Breast epithelium (tissue), 4 donors: ENCODE measurements at places on chromosomes 3 and 15. TPM values are rescaled to one million over a fixed set of nuclear protein-coding genes. Genes with fewer than 3 reads are reported as not detected.

C3orf33 gene
- 3.0 TPM for total RNA-seq

DNA sequence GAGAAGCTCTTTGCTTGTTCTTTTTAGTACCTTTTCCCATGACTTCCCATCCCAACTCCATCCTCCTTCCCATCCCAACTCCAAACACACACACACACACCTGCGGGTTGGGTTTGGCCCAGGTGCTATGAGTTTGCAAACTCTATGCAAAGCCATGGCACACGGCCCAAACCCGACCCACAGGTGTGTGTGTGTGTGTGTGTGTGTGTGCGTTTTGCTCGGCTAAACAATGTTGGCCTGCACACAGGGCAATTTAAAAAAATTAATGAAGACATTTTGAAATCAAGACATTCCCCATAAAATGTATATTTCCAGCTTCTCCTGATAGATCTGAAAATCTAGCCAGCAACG is 103.7 kb upstream of the TLE3 start:
- H3K4me3 ChIP-seq, result no peak overlapping the region
- H3K4me1 ChIP-seq, result no peaks in the 10 kb centered on the region
- no peak overlapping the region for H3K27ac ChIP-seq
- no peaks in the 10 kb centered on the region for H3K27me3 ChIP-seq
- no peak for DNase-seq

DNA sequence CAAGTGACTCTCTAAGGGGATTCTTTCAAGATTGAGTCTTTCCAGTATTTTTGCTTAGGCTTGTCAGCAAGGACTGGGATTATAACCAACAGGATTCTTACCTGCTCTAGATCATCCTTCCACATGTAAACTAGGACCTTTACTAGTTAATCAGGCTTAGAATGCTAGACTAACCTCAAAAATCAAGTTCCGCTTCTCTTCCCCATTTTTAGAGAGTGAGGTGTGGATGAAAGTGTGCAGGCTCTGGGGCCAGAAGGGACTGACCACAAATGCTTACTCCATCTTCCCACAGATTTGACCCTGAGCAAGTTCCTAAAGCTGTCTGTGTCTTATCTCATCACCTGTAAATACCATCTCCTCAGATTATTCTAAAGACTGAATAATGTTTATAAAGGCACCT is 89.5 kb upstream of the IL12A start:
- H3K4me3 ChIP-seq, result no peak overlapping the region
- no peaks in the 10 kb centered on the region for H3K4me1 ChIP-seq
- no peak for DNase-seq
- no peak overlapping the region for H3K27ac ChIP-seq
- no peaks in the 10 kb centered on the region for H3K36me3 ChIP-seq

DNA sequence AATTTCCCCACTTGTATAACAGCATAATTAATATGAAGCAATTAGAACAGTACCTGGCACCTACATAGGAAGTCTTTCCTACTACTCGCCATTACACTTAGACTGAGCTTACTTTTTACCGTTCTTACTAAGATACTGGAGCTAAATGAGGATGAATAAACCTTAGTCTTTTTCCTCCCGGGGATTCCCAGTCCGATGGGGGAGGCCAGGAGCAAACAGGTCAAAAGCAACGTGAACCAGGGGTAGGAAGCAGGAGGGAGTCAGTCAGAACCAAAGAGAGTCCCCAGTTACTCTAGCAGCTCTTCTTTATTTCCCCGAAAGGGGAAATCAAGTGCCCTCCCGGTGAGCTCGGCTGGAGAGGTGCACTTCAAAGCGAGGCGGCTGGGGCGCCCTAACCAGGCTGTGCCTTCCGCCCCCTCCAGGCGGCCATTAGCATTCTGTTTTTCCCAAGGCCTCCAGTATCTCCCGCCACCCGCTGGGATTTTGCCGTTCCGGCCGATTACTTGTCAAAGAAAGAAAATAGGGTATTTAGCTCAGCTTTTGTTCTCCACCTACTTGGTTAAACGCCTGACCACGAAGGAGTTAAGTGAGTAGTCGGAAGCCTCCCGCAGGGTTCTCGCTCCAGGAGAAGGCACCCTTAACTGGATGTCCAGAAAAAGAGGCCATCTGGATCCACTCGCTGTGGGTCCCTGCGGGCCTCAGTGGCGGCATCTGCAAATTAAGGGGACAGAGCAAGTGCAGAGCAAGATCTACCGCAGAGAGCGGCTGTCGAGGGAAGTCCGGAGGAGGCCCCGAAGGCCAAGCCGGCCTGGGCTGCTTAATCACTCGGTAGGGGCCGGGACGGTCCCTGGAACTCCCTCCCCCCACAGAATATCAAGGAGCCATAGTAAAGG is 6.3 kb upstream of the EOMES start:
- H3K4me1 ChIP-seq, result no peaks in the 10 kb centered on the region
- H3K36me3 ChIP-seq, result no peaks in the 10 kb centered on the region
- no peak overlapping the region for H3K27ac ChIP-seq
- H3K27me3 ChIP-seq, result no peaks in the 10 kb centered on the region

DNA sequence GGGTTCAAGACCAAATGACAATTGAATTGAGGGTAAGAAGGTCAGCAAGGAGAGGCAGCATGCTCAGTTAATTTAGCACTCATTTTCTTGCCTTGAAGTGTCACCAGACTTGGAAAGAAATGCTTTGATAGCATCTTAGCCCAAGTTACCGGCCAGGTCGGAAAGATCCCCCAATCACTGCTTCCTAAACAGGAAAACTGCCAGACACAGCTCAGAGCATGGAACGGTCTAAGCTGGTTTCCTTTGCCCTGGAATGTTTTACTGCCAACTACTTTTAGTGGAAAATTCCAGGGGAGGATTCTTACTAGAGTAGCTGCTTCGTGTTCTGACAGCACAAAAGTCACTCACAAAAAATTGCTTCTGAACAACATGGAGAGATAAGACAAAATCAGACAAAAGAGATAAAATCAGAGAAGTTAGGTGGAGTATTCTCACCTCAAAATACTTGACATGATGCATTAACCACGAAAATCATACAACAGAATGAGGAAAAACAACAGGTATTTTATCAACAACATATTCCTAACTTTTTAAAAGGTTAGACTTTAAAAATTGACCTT is 65.5 kb downstream of the CCR4 start:
- no peak overlapping the region for H3K27ac ChIP-seq
- peaks cover 9% of the 10 kb centered on the region for H3K36me3 ChIP-seq
- no peak overlapping the region for H3K4me3 ChIP-seq
- H3K27me3 ChIP-seq, result no peaks in the 10 kb centered on the region
- no peak for DNase-seq

CLDN18 gene
- not detected for total RNA-seq

ECE2 gene
- not detected for total RNA-seq

DNA sequence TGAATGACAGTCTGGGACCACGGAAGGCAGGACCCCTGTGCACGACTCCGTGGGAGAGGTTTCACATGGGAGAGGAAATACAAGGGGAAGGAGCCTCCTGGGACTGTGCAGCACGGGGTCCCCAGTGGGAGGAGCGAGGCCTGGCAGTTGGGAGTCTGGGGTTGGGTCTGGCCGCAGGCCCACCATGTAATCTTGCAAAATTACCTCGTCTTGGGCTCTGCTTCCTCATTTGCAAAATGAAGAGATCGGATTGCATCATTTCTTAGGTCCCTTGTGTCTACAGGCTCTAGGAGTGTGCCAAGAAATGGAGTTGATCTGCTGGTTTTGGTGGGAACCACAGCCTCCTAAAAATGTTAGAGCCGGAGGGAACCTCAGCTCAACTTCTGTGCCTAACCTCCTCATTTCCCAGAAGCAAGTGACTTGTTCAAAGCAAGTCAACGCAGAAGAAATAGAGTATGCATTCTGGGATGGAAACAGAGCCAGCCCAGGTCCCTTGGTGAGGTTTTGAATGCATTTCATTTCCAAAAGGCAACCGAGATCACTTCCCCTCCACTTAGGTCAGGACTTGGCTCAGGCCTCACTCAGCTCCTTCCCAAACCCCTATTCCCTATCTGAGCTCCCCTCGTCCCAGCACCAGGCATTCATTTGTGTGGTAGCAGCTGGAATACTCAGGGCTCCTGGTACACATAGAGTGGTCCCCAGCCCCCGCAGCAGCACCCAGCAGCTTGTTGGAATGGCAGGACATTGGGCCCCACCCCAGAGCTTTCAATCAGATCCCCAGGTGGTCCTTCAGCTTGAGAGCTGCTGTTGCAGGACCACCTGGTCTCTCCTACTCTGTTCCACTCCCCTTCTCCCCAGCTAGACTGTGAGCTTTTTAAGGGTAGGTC is 267.7 kb downstream of the XXYLT1 start:
- DNase-seq, result no peak
- H3K36me3 ChIP-seq, result no peaks in the 10 kb centered on the region
- H3K27me3 ChIP-seq, result no peaks in the 10 kb centered on the region
- no peak overlapping the region for H3K4me3 ChIP-seq

DNA sequence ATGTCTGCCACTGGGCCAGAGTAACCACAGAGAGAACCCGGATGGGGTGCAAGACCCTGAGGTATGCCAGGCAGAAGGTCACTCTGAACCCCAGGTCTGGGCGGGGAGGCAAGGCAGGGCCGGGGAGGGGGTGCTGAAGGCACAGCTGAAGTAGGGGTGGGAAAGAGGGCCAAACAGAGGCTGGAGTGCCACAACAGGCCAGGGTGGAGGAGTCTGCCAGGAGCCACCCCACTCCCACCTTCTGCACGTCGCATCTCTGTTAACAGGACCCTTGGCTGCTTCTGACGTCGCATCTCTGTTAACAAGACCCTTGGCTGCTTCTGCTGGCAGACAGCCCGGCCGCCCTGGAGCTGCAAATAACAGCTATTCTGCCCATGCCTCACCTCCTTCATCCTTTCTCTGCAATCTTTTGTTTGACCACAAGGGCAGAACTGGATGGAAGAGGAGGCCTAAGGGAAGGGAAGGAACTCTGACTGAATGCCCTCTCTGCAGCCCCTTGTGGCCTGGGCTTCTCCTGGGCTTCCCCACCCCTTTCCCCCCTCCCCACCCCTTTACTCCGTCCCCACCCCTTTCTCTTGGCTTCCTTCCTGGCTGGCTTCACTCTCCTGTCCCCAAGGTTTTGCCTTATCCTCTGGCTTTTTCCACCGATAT is 20.6 kb upstream of the FBLN2 start:
- H3K4me3 ChIP-seq, result no peak overlapping the region
- H3K36me3 ChIP-seq, result no peaks in the 10 kb centered on the region
- DNase-seq, result no peak
- no peaks in the 10 kb centered on the region for H3K27me3 ChIP-seq
- H3K27ac ChIP-seq, result peak overlapping the region; percentile 45

MAPKBP1 gene
- 29.3 TPM for total RNA-seq

DNA sequence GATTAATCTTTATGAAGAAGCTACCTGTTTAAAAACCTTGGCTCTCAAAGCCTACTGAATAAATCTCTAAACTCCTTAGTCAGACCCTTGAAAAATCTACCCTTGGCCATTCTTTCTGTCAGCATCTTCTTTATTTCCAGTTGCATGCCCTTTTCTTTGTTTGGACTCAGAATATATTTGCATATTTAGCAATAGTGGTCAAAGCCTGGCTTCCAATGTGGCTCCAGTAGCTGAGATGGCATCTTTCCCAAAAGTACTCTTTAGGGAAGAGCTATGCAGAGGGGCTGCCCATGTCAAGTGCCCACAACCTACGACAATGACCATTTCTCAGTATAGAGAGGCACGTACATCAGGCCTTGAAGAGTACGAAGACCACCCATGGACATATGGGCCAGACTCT is 47.2 kb downstream of the TLNRD1 start:
- H3K4me1 ChIP-seq, result no peaks in the 10 kb centered on the region
- no peaks in the 10 kb centered on the region for H3K36me3 ChIP-seq
- H3K27me3 ChIP-seq, result no peaks in the 10 kb centered on the region
- no peak overlapping the region for H3K4me3 ChIP-seq

DNA sequence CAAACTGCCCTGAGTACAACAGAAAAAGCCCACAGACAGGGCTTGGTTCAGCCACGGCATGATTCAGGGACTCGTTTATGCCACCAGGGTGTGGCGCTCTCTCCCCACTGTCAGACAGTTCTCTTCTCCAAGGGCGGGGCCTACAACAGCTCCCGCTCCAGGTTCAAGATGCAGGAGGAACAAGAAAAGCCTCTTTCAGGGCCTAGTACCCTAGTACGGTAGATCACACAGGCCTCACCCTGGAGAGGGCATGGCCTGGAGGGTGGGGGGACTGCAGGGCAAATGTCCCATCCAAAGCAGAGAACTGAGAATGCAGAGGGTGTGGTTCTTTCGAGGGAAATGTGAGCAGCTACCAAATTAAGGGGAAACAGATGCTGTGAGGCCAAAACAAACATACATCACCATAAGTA is 12.0 kb downstream of the MESD start:
- H3K27me3 ChIP-seq, result no peaks in the 10 kb centered on the region
- no peaks in the 10 kb centered on the region for H3K4me1 ChIP-seq
- H3K36me3 ChIP-seq, result no peaks in the 10 kb centered on the region
- no peak for DNase-seq
- no peak overlapping the region for H3K4me3 ChIP-seq
- no peak overlapping the region for H3K27ac ChIP-seq

SPINT1 gene
- 1.8 TPM for total RNA-seq

GRCh38 chr15:38868326-38869114 is 303.9 kb upstream of the RASGRP1 start:
- H3K4me3 ChIP-seq, result no peak overlapping the region
- no peaks in the 10 kb centered on the region for H3K27me3 ChIP-seq
- no peak overlapping the region for H3K27ac ChIP-seq
- no peaks in the 10 kb centered on the region for H3K4me1 ChIP-seq

- H3K27ac ChIP-seq, result no peak overlapping the region
- no peaks in the 10 kb centered on the region for H3K4me1 ChIP-seq
- H3K27me3 ChIP-seq, result no peaks in the 10 kb centered on the region
- no peak overlapping the region for H3K4me3 ChIP-seq
Measured at GRCh38 chr15:59950603-59951388, 53.3 kb upstream of the FOXB1 start.

GPR176 gene
- total RNA-seq, result 4.4 TPM

DNA sequence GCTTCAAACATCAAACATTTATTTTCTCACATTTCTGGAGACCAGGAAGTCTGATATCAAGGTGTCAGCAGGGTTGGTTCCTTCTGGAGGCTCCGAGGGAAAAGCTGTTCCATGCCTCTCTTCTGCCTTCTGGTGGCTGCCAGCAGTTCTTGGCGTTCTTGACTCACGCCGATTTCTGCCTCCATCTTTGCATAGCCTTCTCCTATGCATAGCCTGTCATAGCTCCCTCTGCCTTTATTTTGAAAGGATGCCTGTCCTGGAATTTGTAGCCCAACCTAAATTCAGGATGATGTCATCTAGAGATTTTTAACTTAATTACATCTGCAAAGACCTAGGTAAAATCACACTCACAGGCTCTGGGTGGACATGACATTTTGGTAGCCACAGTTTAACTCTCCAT is 70.4 kb downstream of the RGMA start:
- DNase-seq, result no peak
- no peak overlapping the region for H3K4me3 ChIP-seq

- H3K4me1 ChIP-seq, result no peaks in the 10 kb centered on the region
- H3K27ac ChIP-seq, result no peak overlapping the region
- no peaks in the 10 kb centered on the region for H3K27me3 ChIP-seq
- no peak overlapping the region for H3K4me3 ChIP-seq
- H3K36me3 ChIP-seq, result no peaks in the 10 kb centered on the region
- no peak for DNase-seq
Measured at GRCh38 chr15:90924375-90924774, 8.0 kb downstream of the HDDC3 start.

KBTBD13 gene
- total RNA-seq, result 0.33 TPM

GRCh38 chr3:147775816-147776530 is 366.8 kb downstream of the ZIC1 start:
- peaks cover 4% of the 10 kb centered on the region for H3K36me3 ChIP-seq
- no peak for DNase-seq
- no peak overlapping the region for H3K4me3 ChIP-seq

ATP8B4 gene
- 28.3 TPM for total RNA-seq
